ENCODE measurements at places on chromosomes 5 and 9. TPM values are rescaled to one million over a fixed set of nuclear protein-coding genes. Genes with fewer than 3 reads are reported as not detected.

DNA sequence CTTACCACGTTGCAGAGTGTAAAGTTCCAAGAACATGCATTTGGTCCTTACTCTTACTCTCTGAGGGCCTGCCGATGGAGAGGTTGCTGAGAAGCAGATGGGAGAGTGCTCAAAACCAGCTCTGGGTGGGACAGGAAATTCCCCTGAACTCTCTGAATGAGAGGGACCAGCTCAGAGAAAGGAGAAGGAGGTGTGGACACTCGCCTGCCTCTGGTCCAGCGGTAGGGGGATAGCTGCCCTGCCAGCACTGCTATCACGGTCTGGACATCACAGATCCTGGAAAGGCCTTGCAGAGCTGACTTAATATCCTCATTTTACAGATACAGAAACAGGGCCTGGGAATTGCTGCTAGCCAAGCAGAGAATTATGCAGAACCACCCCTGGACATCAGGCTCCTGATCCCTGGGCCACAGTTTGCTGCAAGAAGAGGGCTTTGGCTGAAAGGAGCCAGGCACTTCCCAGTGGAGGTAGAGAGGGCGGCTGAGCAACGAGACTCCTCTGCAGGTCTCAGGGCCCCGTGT, 4.9 kb downstream of the TRAF1 start:
- no peak for DNase-seq

DNA sequence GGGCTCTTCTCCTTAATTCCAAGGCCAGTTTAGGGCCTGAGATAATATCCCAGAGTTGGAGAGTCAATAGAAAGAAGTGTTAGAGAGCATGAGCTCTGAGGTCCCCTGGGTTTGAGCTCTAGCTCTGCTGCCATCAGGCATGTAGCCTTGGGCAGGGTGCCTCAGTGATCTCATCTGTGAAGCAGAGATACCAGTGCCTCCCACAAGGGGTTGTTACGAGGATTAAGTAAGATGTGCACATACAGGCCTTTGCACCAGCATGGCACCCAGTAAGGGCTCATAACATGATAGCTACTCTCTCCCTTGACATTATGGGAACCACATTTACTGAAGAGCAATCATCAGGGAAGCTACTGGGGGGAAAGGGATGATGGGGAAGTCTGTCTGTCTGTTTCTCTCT, 265.7 kb downstream of the HSPA4 start:
- DNase-seq, result no peak

GRCh38 chr9:135423725-135424124, 55.9 kb upstream of the PPP1R26 start:
- DNase-seq, result no peak

CDX1 gene
- 540 TPM for total RNA-seq

WASHC1 gene
- total RNA-seq, result 6.0 TPM

DNA sequence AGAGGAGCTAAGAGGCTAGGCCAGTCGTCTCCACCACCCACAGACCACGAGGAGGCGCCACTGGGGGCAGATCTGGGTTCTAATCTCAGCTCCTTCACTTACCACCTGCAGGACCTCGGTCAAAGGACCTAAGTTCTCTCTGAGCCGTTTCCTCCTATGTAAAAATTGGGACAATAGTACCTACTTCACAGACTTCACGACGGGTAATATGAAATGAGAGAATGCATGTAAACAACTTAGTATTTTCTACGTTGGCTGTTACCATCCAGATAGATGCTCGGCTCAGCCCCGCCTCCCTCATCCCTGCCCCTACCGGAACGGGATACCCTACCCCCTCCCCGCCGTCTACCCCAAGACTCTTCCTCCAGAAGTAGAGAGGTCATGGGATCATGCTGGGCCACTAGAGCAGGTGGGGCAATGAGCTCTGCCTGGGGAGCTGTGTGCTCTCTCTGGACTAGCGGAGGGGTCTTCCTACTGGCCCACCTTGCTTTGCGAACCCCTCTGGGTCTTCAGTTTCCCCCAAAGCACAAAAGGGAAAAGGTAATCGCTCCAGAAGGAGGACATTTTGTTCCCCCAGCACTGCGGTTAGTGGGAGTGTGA, 541 bp downstream of the GNPDA1 start:
- peak; percentile 67 for DNase-seq

SPINK4 gene
- total RNA-seq, result 77.8 TPM

DNA sequence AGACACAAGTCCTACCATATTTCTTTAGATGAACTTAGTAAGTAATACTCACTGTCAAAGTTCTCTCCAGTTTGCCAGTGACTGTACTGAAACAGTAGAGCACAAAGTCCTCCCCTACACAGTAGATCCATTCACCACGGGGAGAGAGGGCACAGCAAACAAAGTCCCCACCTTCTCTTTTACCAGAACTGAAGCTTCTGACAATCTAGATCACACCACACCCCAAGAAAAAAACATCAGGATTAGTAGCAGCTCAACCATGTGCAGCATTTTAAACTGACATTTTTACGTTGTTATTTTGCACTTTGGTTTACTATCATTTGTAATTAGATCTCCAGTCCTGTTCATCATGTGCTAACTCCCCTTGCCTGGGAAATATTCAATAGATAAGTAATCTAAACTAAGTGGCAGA, 23.0 kb downstream of the DNAJA1 start:
- no peak for DNase-seq

DNA sequence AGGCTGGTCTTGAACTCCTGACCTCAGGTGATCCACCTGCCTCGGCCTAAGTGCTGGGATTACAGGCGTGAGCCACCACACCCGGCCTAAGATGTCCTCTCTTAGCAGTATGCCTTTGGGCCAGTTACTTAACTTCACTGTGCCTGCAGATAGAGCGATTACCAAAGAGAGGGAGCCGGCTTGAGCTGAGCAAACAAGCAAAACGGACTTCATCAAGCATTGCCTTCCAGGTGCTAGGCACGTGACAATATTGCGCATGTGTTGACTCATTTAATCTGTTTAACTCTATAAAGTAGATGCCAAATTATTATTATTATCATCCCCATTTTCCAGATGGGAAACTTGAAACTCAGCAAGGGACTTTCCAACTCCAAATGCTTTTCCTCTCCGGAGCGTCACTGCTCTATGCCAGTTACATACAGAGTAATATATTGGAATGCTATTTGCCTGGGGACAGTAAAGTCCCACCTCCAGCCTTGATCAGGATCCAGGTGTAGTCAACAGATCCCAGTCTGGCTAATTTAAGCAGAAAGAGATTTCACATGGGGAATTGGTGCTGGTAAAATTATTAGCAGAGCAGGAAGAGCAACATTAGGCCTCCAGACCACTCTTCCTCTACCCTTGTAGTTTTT, 5.6 kb upstream of the C9orf152 start:
- no peak for DNase-seq

DNA sequence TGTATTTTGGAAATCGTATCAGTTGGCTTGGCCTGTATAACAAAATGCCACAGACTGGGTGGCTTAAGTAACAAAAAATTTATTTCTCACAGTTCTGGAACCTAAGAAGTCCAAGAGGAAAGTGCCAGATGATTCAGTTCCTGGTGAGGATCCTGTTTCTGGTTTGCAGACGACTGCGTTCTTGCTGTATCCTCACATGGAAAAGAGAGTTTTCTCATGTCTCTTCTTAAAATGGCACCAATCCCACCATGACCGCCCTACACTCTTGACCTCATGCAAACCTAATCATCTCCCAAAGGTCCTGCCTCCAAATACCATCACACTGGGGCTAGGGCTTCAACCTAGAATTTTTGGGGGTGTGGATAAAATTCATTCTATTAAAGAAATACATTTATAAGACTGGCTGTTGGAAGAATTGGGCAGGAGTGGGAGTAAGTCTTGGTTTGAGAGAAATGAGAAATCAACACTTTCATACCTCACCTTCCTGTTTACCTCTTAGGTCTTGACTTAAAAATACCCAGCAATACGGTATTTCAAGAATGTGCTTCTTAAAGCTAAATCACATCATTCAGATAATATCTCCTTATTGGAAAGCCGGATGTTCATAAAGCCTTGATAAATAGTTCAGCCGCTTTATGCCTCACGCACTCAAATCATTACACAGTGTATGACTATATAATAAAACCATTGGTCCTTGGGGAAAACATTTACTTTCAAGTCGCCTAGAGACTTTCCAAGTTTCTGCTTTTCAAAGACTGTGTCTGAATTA, 28.7 kb downstream of the PTTG1 start:
- no peak for DNase-seq

- no peak for DNase-seq
Measured at GRCh38 chr5:168342151-168342825, 50.8 kb downstream of the WWC1 start.

C5orf22 gene
- 15.7 TPM for total RNA-seq

DNA sequence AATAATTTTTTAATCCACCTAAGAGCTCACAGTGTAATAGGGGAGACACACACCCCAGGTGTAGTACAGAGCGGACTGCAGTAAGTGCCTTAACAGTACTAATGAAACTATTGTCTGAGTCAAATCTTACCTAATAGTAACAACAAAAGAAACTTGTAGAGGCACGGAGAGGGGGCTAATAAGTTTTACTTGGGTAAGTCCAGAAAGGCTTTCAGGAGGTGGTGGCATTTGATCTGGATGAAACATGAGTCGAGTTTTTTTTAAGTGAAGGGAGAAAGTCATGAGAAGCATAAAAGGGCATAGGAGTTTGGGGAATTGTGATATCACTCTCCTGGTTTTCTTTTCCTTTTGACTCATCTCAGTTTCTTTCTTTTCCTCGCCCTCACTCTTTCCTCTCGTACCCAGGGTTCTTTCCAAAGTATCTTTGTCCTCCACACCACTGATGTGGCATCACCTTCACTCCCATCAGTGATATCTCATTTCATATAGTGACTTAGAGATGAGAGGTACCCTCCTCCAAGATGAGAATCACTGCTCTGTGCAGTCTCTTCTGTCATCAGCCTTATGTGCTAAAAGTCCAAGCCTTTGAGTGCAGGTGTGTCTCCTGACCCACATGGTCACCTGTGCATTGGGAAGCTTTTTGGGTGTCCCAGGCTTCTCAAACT, 2.0 kb downstream of the CTNNA1 start:
- no peak for DNase-seq

PCDHGC4 gene
- total RNA-seq, result 2.6 TPM

GRCh38 chr5:112064956-112065355, 308.0 kb upstream of the NREP start:
- no peak for DNase-seq

IFNA21 gene
- total RNA-seq, result not detected

DNA sequence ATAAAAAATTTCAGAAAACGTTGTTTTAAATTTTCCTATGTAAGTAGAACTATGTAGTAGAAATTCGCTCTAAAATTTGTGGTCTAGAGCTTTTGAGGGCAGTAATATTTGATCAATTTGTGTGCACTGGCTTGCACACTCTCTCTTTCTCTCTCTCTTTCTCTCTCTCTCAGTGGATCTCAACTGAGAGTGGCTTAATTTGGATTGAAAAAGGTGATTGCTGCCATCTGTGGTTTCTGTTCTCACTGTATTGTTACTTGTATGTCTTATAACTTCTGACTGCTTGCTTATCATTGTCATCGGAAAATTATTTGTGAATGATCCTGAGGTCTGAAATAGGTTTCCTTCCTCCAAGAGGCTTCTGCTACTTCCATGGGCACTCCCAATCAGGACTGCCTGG, 368.2 kb downstream of the KCTD16 start:
- no peak for DNase-seq

DNA sequence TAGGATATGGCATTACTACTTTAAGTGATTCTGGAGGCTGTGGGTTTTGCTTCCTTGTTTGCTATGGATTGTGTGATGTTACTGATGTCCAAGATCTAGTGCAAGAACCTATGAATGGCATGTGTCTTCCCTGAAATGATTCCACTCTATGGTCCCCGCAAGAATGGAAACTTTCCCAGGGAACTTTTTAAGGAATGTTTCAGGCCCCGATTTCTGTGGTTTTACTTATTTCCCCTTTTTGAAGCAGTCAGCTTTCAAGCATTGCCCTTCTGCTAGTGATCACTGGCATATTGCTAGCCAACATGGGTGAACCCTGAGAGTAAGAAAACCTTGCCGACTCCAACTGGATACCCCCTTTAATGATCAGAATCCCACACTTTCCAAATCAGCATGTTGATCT, 26.6 kb upstream of the CD180 start:
- DNase-seq, result no peak

GRIN3A gene
- total RNA-seq, result 0.37 TPM

- DNase-seq, result no peak
Measured at GRCh38 chr9:18601956-18602355, 128.0 kb downstream of the ADAMTSL1 start.

- no peak for DNase-seq
Measured at GRCh38 chr9:17757816-17758215, 178.9 kb downstream of the SH3GL2 start.

KIF27 gene
- total RNA-seq, result 3.4 TPM

DNA sequence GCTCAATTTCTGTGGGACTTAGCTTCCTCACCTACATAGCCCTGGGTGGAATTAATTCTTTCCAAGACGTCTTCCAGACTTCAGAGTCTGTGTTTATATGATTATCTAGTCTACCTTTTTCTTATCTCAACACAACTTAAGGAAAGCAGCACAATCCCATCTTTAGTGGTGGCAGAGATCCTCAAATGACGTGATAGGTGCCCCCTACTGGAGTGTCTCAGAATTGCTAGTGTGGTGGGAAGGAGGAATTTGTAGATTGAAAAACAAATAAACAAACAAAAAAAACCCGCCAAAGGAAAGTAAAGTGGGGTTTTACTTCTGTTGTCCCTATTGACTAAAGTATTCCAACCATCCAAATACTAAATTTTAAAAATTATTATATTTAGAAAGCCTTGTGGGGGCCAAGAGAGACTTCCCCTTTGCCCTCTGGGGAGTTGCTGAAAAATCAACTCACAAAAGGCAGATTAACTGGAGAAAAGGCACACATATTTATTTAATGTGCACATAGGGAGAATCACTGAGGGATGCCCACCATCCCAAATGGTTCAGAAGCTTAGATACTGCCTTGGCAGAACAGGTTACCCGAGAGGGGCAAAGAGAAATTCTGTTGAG, 283.3 kb downstream of the TMEM167A start:
- peak; percentile 35 for DNase-seq

DNA sequence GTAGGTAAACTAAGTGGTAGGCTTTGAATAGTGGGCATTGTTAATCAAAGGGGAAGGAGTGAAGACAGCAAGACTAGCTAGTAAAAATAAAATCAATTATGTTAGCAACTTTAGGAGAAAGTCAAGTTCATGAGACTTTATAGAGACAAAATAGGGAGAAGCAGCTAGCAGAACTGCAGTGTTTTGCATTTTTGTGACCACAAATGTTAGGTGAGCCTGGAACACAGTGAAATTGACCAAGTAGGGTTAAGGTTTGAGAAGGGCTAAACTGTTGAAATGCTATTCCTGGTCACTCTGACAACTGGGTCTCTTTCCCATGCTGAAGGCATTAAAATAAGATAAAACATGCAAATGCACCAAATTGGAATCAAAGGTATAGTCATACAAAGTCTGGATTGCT, 13.0 kb downstream of the SEC61B start:
- no peak for DNase-seq

- no peak for DNase-seq
Measured at GRCh38 chr9:70259512-70259802, 679 bp downstream of the SMC5 start.

PGGT1B gene
- total RNA-seq, result 20.3 TPM

PCA3 gene
- total RNA-seq, result not detected

DNA sequence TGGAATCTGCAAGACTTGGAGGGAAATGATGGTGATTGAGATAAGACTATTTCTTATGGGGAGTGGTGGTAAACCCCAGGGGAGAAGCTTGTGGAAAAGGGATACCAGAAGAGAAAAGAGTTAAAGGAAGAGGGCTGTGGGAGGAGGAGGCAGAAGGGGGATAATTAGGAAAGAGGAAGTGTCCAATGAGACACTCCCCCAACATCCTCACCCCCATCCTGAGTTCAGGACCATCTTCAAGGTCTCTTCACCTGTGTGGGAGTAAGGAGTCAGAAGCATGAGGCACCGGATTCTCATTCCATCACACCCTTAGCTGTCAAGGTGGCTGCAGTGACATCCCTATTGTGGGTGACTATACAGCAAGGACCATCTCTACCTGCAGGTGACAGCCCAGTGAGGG, 106.6 kb upstream of the POC5 start:
- no peak for DNase-seq

AHRR gene
- total RNA-seq, result 1.3 TPM
